Psoas muscle (tissue), 8 donors: ENCODE measurements at places on chromosomes 7 and 10. TPM values are rescaled to one million over a fixed set of nuclear protein-coding genes. Genes with fewer than 3 reads are reported as not detected.
A peak's percentile ranks its signal among the peaks of the same experiment; 100 is the strongest.

DNA sequence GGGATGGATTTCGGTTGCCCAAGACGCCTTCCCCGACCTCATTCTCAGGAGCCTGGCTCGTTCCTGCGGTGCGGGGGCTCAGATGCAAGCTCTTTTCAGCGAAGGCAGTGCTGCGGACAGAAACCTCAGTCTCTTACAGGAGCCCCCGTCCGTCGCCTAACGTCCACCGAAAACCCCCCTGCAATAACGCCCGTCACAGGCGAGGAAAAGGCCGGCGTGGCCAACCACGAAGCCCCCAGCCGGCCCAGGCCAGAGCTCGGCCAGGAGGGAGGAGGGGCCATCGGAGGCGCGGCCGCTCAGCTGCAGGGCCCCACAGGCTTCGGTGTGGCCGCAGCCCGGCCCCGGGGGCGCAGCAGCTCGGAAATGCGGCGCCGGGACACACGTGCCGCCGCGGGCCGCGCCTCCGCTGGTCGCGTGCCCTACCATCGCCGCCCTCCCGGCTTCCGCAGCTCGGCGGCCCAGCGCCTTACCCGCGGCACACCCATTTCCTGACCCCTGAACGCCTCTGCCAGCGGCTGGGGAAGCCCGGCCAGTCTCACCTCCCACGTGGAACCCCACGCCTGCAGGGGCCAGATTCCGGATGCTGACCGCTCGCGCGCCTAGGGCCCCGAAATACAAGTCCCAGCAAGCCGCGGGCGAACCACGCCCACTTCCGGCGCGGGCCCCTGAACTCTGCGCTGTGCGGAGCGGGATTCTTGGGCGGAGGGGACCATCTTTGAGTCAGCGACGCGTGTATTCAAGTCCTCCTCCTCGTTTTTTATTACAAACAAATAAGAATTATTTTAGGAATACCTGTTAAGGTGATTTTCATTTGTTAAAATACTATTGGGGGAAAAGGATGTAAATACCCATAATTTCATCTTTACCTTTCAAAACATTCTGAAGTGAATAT lies at the start of gene ZNF239:
Gene ZNF239, minus strand, starts transcription at position 616 of the 892 bp plus-strand sequence. CDS start 16,537 bp downstream, outside the sequence.
- H3K36me3 ChIP-seq = no peaks in the 10 kb centered on the region
- DNase-seq = peak; percentile 95
- no peaks in the 10 kb centered on the region for H3K27me3 ChIP-seq
- H3K4me3 ChIP-seq = peak within 1 kb of the TSS; percentile 84
- H3K27ac ChIP-seq = peak within 1 kb of the TSS; percentile 82

DNA sequence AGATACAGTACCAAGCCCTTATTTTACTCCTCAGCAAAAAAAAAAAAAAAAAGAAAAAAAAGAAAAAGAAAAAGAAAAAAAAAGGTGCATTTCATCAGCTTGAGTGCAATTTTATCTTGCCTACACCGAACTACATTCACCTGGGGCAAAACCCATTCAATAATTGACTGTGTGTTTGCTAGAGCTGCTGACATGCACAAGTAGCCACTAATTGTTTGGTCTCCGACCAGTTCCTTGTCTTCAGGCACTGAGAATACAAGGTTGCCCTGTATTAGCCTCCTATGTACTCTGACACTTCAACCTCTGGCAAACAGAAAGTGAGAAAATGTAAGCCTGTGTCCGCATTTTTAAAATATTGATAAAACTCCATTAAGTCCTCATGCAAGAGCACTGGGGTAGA lies 1579.4 kb upstream of the LRRTM3 start:
- DNase-seq = no peak
- H3K4me1 ChIP-seq = no peaks in the 10 kb centered on the region
- no peak overlapping the region for H3K4me3 ChIP-seq
- no peaks in the 10 kb centered on the region for H3K36me3 ChIP-seq

DNA sequence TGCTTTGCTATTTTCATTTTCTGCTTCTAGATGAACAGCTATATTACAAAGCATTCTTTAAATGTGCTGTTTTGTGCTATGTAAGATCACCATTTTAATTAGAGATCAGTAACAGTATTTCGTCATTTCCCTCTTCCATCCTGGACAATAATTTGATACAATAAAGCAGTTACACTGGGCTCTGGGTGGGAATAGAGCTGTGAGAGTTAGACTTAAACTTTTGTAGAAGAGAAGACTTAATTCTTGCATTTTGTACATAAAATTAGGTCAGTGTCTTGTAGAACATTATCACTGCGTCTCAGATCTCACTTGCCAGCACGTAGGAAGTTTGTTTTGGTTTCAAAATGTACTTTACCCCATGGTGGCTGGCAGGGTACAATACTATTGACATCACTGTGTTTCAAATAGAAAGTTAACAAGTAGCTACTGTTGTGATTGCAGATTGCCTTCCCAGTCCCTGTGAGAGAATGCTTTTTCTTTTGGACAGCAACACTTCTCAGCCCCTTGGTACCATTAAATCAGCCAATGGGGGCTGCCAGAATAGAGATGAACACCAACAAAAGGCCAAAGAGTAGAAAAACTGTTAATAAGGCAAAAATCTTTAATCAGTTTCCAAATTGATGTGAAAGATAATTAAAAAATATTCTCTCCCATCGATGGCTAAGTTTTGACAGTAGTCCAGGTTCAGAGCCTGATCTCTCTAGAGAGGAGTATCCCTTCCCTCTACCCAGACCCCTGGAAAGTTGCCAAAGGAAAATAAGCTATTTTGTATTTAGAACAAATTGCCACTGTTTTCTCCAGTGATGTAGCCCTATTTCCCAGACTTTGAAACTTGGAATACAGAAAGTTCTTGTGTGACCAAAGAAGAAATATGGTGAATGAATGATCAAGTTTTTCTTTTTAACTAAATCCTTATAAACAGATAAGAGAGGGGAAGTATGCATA lies 35.1 kb downstream of the SMNDC1 start:
- peak overlapping the region; percentile 81 for H3K27ac ChIP-seq
- H3K27me3 ChIP-seq = no peaks in the 10 kb centered on the region
- H3K4me3 ChIP-seq = peak overlapping the region; percentile 59
- peaks cover 61% of the 10 kb centered on the region for H3K4me1 ChIP-seq

- no peaks in the 10 kb centered on the region for H3K4me1 ChIP-seq
- H3K4me3 ChIP-seq = no peak overlapping the region
- H3K27me3 ChIP-seq = peaks cover 100% of the 10 kb centered on the region
- H3K36me3 ChIP-seq = no peaks in the 10 kb centered on the region
- no peak overlapping the region for H3K27ac ChIP-seq
Measured at GRCh38 chr7:35252612-35253459, 1.1 kb downstream of the TBX20 start.

Gene NUPR2
- not detected for total RNA-seq

Gene SEC61G
- 56.5 TPM for total RNA-seq

Gene GIMAP4
- 14.4 TPM for total RNA-seq

DNA sequence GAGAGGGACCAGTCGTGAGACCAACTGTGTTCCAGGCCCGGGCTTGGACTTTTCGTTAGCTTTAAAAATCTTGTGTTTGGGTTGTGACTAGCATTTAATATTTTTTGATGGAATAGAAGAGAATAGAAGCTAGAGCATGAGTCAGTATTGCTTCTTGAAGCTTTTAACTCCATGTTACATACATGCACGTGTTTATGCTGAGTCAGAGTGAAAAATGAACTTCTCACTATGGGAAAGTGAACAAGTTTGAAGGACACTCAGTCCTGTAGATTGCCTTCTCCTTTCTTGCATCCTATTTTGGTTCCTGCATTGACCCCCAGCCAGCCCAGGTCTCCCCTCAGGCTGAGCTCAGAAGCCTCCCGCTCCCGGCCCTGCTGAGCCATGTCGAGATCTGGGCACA lies 31.8 kb downstream of the GHRHR start:
- H3K36me3 ChIP-seq = no peaks in the 10 kb centered on the region
- H3K27me3 ChIP-seq = peaks cover 2% of the 10 kb centered on the region
- no peak overlapping the region for H3K4me3 ChIP-seq
- no peak for DNase-seq

DNA sequence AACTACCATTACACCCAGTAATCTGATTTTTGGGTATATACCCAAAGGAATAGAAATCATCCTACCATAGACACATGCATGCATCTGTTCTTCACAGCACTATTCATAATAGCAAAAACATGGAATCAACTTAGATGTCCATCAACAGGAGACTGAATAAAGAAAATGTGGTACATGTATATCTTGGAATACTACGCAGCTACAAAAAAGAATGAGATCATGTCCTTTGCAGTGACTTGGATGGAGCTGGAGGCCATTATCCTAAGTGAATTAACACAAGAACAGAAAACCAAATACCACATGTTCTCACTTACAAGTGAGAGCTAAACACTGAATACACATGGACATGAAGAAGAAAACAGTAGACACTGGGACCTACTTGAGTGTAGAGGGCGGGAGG lies 254.9 kb downstream of the CACNA2D1 start:
- H3K27me3 ChIP-seq = no peaks in the 10 kb centered on the region
- no peak overlapping the region for H3K4me3 ChIP-seq
- no peak for DNase-seq
- H3K36me3 ChIP-seq = no peaks in the 10 kb centered on the region
- H3K27ac ChIP-seq = no peak overlapping the region

Gene CALN1
- 0.06 TPM for total RNA-seq

GRCh38 chr7:42947521-42947920 lies 15.3 kb downstream of the MRPL32 start:
- H3K27ac ChIP-seq = no peak overlapping the region
- no peaks in the 10 kb centered on the region for H3K27me3 ChIP-seq
- H3K36me3 ChIP-seq = no peaks in the 10 kb centered on the region
- H3K4me1 ChIP-seq = no peaks in the 10 kb centered on the region

DNA sequence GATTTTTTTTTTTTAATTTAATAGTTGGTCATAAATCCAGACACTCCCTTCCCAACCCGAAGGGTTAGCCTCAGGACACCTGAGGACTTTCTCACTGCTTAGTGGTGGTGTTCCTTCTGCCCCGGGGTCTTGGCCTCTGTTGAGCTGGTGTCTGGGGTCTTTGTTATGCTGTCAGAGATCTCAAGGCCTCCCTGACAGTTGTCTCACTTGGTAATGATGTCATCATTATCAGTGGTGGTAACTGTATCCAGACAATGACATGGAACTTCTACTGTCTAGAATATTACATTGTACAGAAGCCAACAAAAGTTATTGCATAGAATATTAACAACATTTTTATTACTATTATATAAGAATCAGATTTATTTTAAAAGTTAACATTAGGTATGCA lies 32.9 kb downstream of the PPP2R2D start:
- H3K27me3 ChIP-seq = no peaks in the 10 kb centered on the region
- H3K4me3 ChIP-seq = no peak overlapping the region
- no peak for DNase-seq
- peak overlapping the region; percentile 48 for H3K27ac ChIP-seq
- peaks cover 37% of the 10 kb centered on the region for H3K4me1 ChIP-seq

DNA sequence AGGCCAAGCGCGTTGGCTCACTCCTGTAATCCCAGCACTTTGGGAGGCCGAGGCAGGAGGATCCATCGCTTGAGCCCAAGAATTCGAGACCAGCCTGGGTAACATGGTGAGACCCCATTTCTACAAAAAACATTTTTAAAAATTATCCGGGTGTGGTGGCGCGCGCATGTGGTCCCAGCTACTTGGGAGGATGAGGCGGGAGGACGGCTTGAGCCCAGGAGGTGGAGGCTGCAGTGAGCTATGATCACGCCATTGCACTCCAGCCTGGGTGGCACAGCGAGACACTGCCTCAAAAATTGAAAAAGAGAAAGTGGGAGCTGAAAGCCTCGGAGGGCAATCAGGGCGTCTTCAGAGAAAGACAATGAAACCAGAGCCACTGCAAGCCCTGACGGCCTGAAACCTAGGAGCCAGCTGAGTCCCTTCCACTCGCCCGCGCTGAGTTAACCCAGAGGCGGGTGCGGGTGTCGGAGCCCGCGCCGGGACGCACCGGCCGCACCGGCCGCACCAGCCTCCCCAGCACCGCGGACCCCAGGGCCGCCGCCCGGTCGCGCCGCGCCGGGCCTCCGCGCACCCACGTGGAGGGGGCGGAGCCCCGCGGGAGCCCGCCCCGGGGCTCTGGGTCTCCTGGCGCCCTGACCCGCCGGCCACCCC lies 22.4 kb downstream of the ZFAND2A start:
- peak overlapping the region; percentile 98 for H3K4me3 ChIP-seq
- H3K4me1 ChIP-seq = peaks cover 12% of the 10 kb centered on the region
- H3K27me3 ChIP-seq = no peaks in the 10 kb centered on the region

Gene STAMBPL1
- 0.90 TPM for total RNA-seq

DNA sequence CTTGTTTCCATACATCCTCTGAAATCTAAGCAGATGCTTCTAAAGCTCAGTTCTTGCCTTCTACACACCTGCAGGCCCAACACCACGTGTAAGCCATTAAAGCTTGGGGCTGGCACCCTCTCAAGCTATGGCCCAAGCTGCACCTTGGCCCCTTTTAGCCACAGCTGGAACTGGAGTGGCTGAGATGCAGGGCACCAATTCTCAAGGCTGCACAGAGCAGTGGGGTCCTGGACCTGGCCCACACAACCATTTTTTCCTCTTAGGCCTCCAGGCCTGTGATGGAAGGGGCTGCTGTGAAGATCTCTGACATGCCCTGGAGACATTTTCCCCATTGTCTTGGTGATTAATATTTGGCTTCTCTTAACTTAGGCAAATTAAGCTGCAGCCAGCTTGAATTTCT lies 38.8 kb upstream of the ZMYND11 start:
- no peak for DNase-seq
- no peak overlapping the region for H3K27ac ChIP-seq
- no peaks in the 10 kb centered on the region for H3K4me1 ChIP-seq
- no peak overlapping the region for H3K4me3 ChIP-seq
- H3K27me3 ChIP-seq = no peaks in the 10 kb centered on the region

GRCh38 chr10:10600004-10600403 lies 417.7 kb upstream of the CELF2 start:
- H3K4me3 ChIP-seq = no peak overlapping the region
- no peaks in the 10 kb centered on the region for H3K4me1 ChIP-seq
- no peak for DNase-seq
- H3K27ac ChIP-seq = no peak overlapping the region
- peaks cover 2% of the 10 kb centered on the region for H3K27me3 ChIP-seq

Gene PLCE1
- 11.5 TPM for total RNA-seq

- H3K27ac ChIP-seq = peak overlapping the region; percentile 63
- DNase-seq = peak; percentile 71
- H3K4me3 ChIP-seq = peak overlapping the region; percentile 6
- no peaks in the 10 kb centered on the region for H3K27me3 ChIP-seq
- H3K4me1 ChIP-seq = peaks cover 13% of the 10 kb centered on the region
Measured at GRCh38 chr10:14751014-14751896, 23.4 kb downstream of the FAM107B start.

GRCh38 chr10:101932183-101932582 lies 88.6 kb upstream of the KCNIP2 start:
- no peaks in the 10 kb centered on the region for H3K27me3 ChIP-seq
- no peak overlapping the region for H3K4me3 ChIP-seq
- H3K4me1 ChIP-seq = peaks cover 7% of the 10 kb centered on the region
